ENCODE measurements at places on chromosomes 3 and 15.

DNA sequence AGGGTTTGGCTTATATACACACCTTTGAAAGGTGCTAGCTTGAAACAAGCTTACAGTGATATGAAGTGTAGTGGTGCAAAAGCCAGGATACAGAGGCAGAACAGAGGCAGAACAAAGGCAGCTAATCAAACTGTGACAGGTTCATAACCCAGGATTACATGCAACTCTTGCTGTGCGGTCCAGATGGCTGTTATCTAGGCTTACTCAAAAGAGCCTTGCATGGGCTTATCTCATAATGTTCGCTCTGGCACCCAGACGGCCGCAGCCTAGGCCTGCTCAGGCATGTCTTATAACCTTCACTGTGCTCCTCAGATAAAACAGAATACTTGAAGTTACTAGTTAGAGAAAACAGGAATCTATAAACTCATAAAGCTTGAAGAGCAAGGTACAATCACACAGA lies 22.8 kb upstream of the NOX5 start:
- DNase-seq: no peak

GRCh38 chr15:58182460-58183163 lies 44.4 kb downstream of the AQP9 start:
- DNase-seq: no peak

DNA sequence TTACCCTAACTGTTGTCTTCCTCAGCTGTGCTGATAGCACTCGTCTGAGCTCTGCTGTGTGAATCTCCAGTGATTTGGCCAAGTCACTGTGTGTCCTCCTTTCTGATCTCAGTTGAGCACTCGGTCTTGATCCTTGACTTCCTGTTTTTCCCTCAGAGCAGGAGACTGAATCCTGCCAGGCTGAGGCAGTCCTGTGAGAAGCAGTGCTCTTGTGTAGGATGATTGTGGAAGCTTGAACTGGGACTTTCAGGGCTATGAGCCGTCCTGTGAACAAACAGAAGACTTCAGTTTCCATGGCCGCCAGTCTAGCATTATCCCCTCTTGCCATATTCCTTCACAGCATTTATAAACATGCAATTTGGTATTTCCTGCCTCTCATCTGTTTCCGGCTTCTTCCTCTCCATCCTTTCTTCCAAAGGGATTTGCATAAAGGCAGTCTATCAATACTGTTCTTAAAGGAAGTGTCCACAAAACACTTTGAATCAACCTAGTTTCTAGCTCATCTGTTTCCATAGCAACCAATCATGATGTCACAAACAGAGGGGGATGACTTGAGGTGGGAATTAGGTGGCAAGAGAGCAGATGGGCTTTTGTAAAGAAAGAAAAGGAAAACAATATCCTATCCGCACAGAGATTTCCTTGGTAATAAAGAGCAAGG lies 237.2 kb downstream of the AGBL1 start:
- DNase-seq: no peak

DNA sequence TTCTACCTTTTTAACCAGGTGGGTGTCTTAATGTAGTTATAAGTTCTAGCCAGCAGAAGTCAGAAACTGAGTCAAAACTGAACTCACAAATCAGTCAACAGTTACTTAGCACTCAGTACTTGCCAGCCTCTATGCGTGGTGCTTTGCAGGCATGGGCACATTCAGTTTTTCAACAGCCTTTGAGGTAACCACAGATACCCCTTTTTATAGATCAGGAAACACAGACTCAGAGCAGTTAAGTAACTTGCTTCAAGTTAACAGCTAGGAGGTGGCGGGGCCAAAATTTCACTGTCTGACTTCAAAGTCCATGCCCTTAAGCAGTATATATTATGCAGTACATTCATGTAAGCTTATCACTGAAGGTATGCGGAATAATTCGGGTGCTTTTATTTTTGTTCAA lies 139.4 kb downstream of the FHIT start:
- no peak for DNase-seq

DNA sequence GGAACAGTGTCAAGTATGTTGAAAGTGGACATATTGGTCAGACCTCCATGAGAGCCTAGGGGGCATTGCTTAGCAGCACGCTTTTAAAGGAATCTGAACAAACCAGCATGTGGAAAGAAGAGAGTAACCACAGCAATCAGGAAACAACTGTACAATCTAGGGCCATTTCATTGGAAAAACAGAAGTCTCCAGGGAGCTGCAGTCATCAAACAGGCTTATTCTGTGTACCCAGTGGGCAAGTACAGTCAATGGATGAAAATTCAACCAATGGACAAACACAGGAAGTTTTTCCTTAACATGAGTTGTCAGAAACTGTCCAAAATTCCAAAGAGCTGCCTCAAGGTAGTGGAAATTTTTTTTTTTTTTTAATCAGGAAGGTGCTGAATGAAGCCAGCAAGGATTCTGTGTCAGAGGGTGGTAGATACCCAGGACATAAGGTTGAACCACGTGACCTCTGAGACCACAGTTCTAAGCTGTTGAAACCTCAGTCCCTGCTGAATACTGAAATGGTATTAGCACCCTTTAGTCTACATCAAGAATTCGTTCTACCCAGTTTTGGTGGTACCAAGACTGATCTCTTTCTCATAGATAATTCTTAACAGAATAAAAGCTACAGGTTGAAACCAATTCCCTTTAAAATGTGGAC lies 4.4 kb upstream of the DLG1 start:
- no peak for DNase-seq

GRCh38 chr15:42090370-42090769 lies 4.0 kb downstream of the PLA2G4D start:
- DNase-seq: no peak

- no peak for DNase-seq
These were observed 195.2 kb upstream of the MME start for GRCh38 chr3:154884952-154885351.

GRCh38 chr3:110430146-110430545 lies 641.5 kb upstream of the NECTIN3 start:
- DNase-seq: no peak

DNA sequence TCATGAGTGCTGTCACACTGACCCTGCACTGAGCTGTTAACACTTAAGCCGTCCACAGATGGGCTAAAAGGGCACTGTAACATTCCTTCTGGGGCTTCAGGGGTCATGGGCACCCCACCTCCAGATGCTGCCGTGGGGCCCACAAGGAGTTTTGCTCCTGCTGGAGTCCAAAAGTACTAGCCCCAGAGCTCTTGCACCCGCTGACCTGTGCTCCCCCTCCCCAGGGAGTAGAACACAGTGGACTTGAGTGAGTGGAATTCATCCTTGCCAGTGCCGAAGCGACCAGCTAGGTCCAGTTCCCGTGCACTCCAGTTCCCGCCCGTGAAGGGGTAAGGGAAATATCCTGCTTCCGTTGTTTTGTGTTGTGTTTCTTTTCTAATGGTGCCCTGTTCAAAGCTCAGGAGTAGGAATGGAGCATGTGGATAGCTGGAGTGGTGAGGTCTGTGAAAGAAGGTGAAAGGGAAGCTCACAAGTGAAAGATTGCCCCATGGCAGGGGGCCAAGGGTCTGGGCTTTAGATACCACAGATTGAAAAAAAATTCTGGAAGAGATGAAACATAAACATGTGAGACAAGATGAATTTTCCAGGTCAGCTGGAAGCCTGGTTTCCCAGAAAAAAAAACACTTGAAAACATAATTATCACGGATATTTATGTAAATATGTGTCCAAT lies 36.6 kb downstream of the SLCO2A1 start:
- DNase-seq: no peak

All from activated CD8-positive, alpha-beta memory T cell treated with anti-CD3 and anti-CD28 coated beads for 1 hour (primary cell).